ENCODE measurements at places on chromosomes 11 and 22.

- DNase-seq, result no peak
Observed at GRCh38 chr11:103228807-103229206, 119.6 kb downstream of the DYNC2H1 start.

GRCh38 chr11:117528097-117528721 lies 200.6 kb downstream of the CEP164 start:
- DNase-seq, result no peak

DNA sequence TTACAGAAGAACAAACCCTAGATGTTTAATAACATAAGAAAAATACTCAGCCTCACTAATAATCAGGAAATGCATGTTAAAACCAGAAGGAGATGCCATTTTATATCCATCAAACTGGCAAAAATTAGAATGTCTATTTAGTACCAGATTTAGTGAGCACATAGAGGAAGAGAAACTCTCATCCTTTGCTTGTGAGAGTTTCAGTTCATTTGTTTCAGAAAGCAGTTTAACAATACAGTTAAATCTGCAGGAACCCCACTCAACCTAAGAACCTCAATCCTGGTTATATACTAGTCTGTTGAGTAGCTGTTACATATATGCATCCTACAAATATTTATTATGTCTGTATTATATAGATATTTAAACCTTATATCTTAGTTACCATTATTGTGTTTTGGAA lies 172.6 kb downstream of the WNT11 start:
- no peak for DNase-seq

DNA sequence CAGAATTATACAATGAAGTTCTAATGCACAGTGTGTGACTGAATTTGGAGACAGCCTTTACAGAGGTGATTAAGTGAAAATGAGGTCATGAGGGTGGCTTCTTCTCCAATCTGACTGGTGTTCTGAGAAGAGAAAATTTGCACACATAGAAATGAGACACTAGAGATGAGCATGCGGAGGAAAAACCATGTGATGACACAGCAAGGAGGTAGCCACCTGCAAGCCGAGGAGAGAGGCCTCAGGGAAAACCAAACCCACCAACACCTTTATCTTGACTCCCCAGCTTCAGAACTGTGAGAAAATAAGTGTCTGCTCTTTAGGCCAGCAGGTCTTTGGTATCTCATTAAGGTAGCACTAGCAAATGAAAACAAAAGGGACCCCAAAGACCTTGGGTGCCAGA lies 93.2 kb downstream of the GGTLC2 start:
- DNase-seq, result no peak

- no peak for DNase-seq
Observed at GRCh38 chr11:61873588-61874376, 17.6 kb downstream of the FADS3 start.

DNA sequence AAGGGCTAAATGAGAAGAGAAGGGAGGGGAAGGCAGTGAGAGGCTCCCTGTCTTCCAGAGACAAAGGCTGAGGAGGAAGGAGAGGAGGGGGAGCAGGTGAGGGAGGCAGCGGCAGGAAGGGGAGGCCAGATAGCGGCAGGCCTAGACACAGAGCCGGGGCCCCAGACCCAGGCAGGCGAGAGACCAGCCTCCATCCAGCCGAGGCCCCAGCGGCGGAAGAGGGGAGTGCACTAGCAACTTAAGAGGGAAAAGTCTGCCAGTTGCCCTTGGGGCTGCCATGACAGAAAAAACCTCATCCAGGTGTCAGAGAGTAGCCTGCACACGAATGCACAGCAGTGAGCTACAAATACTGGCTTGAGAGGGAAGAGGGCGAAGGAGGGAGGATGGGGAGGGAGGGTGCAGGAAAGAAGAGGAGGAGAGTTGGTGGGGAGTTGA lies 46.7 kb downstream of the IGLL1 start:
- no peak for DNase-seq

GRCh38 chr11:9253086-9253485 lies 12.1 kb downstream of the DENND5A start:
- DNase-seq, result no peak

DNA sequence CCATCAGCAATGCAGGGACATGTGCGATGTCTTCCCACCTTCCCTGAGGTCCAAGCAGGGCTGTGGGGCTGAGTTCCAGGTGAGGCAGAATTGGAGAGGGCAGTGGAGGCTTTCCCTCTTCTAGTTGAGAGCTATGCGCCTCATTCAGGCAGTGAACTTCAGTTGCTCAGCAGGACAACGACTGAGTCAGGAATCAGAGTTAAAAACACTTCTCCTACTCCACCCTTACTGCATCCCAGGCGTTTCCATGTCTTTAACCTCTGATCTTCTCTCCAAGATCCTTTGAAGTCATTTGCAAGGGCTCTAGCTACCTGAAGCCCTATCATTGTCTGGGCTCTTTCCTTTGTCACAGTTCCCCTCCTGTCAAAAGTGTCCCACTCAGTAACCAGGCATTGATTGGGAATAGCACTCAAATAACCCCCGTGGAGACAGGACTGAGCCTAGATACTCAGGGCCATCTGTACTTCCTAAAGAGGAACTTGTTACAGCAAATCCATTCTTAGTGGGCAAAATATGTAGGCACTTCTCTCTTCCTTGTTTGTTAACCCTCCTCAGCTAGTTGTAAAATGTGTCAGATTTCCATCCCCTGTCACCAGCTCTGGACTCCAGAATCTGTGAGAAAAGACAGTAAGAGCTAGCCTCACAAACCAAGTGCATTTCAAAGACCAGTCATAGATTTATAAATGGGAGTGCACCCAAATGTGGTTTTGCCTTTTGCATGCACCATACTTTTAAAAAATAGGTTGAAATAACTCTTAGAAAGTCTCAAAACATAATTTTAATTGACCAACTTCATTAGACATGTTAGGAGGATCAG lies 72.5 kb upstream of the MYO18B start:
- DNase-seq, result no peak

GRCh38 chr11:86141727-86142126 lies 72.8 kb upstream of the PICALM start:
- DNase-seq, result no peak

DNA sequence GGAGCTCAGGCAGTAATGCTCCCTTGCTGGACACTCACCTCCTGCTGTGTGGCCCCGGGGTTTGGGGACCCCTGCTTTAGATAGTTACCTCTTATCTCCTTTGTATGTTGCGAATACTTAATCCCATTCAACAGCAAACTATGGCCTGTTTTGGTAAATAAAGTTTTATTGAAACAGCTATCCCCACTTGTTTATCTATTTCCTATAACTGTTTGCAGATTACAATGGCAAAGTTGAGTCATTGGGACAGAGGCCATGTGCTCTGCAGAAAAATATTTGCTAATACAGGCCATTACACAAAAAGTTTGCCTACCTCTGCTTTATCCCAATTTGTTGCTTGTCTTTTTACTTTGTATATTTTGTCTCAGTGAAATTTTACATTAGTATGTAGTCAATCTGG lies 68.4 kb downstream of the CACNA1I start:
- DNase-seq, result no peak

DNA sequence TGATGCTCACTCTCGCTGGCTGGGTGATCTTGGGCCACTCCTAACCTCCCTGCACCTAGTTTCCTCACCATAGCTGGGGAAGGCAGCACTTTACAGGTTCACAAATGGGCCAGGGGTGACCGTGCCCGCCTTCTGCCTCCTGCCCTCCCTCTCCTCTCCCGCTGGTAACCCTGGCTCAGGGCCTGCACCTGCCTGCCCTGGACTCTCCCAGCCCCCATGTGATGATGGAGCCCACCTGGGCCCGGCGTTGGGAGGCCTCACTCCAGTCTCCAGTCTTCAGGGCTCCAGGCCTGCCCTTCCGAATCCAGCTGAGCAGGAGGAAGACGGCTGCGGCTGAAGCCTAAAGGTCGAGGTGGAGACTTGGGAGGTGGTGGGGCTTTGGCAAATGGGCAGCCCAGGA lies 152.9 kb downstream of the CACNA1I start:
- DNase-seq, result no peak

- no peak for DNase-seq
Observed at GRCh38 chr22:42509548-42509947, 10.0 kb downstream of the RRP7A start.

DNA sequence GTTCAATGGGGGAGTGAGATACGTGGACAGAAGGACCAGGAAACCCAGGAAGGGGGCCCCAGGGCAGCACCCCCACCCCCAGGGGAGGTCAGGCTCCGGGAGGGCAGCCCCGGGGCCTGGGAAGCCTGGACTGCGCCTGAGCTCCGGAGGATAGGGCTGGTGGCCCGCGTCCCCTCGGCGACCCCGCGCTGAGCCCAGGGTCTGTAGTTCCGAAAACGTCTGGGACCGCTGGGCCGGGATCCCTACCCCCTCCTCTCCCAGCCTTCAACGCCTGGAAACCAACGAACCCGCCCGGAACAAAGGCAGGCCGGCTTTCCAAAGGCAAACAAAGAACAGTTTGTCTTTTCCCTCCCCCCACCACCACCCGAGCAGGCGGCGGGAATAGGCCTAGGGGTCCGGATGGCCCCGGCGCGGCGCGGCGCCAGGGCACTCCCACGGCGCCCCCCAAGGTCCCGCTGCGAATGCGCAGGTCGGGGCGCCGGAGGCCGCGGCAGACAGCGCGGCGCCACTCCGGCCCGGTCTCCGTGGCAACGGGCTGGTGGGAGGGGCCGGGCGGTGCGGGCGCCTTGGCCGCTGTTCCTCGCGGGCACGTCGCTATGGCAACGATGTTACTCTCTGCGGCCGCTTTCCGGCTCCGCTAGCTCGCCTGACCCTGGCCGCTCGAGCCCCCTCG lies 58.5 kb downstream of the IGLL1 start:
- peak; percentile 88 for DNase-seq

DNA sequence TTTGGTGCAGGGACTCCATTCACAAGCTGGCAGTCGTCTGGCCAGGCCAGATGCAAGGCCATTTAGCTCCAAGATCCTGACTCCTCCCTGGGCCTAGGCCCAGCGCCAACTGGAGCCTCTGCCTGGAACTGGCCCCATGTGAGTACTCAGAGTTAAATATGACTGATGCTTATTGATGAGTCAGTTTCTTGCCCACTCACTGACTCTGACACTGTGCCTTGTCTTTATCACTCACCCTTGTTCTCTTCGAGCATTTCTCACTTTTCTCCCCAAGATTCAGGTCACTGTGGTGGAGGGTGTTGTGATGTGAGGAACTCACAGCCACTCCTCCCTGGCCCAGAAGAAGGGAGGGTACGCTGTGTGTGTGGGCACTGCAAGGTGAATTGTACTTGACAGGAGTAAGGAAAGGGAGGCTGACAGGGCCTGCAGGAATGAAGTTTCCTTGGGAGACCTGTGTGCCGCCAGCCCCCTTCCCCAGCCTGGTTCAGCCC lies 23.2 kb upstream of the ST3GAL4 start:
- peak; percentile 46 for DNase-seq

DNA sequence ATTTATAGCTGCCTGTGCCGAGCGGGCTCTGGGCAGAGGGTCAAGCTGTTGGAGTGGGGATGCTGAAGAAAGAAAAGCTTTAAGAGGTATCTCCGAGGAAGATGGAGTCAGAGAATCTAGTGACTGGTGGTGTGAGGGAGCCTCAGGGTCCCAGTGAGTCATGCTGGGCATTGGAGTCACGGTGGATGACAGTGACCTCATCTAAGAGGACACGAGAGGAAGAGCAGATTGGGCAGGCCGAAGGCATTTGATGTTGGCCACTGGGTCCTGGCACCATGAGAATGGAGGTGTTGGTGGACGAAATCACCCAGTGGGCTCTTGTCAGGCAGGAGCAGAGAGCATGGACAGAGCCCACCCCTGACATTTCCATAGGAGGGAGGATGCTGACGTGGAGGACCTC lies 68.4 kb downstream of the TBC1D22A start:
- DNase-seq, result no peak

DNA sequence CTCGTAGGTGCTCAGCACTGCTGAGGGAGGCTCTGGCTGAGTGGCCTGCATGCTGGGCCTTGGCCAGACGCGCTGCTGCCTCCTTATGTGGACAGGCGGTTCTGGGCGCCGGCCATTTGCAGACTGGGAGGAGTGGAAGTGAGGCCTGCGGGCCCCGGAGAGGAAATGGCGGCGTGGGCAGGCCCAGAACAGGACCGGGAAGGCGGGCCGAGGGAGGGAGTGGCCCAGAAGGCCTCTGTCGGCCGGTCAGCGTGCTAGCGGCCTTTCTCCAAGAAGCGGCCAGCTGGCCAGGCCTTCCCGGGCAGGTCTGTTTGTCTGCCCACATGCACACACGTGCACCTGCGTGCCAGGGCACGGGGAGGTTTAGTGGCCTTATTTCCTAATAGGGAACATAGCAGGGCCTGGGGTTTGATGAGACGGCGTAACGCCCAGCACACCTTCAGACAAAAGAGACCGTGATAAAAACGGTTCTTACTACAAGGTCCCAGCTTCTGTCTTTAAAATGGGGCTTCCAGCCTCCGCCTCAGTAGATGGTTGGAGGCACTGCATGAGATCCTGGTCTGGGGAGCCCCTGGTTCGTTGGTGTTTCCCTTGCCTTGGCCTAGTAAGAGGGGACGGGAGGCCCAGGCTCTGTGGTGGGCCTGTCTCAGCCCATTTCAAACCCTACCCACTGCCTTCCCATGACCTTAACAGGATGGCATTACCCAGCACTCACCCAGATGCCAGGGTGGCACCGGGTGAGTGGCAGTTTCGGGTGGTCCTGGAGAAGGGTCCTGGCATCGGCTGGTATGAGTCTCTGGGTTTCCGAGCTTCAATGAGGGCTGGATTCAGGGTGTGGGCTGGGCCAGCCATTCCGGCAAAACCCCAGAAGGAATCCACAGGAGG lies 65.1 kb upstream of the PPARA start:
- no peak for DNase-seq

GRCh38 chr11:116563028-116563711 lies 209.6 kb downstream of the BUD13 start:
- DNase-seq, result no peak

DNA sequence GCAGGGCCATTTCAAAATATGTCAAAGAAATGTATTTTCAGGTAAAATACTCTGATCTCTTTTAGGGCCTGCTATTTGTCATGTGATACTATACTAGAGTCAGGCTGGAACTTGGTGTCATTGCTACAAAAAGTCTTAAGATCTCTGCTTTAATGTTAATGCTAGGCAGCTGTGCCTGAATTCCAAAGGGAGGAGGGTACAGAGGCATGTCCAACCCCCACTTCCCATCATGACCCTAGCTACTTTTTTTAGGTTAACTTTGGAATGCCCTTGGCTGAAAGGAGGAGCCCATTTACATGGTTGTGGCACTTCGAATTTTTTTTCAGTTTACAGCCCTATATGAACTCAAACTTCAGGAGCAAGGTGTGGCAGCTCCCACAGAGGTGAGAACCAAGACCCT lies 58.1 kb downstream of the OSBP2 start:
- DNase-seq, result no peak

DNA sequence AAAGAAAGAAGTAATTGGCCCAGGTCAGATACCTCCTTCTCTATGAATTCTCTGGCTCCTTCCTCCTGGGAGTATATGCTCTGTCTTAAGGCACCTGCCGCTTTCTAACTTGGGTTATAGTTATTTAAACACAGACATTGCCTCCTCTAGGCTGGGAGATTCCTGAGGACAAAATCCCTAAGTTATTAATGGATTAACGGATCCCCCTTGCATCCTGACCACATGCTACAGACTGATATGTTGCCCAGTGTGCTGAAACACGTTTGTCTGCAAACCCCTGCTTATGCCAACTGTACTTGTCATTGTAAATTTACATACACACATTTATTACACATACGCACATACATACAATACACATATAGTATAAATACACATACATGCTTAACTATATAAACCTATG lies 35.3 kb downstream of the PACSIN2 start:
- DNase-seq, result no peak

- DNase-seq, result no peak
Observed at GRCh38 chr11:9022961-9023680, 19.3 kb upstream of the NRIP3 start.

GRCh38 chr11:85042361-85042760 lies 584.8 kb downstream of the DLG2 start:
- no peak for DNase-seq

All from amniotic stem cell (primary cell).